Activated CD4-positive, alpha-beta T cell treated with anti-CD3 and anti-CD28 coated beads, Interleukin-2, Interleukin-4, amounts not matched to agents 100 ng/mL and 50 ng/mL, durations not matched to agents 16 hours and 8 hours (primary cell): ENCODE measurements at places on chromosomes 5 and 9.

GRCh38 chr9:87867391-87867790, 15.3 kb upstream of the SPATA31E1 start:
- no peak for DNase-seq

DNA sequence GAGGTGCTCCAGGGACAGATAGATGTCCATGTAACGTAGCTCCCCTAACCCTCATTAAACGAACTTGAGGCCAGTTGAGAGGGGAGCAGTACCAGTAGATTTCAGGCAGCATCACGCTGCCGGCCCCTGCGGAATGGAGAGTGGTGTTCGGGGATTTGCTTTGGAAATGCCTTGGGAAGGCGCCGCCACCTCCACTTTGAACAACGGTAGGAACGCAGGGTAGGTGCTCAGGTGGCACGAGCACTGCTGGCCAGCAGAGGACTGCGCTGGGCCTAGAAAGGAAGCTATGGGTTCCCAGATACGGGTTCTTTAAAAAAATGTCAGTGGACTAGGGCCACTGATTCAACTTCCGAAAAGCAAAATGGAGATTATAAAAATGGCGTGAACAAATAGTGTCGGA, 271.8 kb downstream of the FANCC start:
- no peak for DNase-seq

- no peak for DNase-seq
Measured at GRCh38 chr5:72300590-72301339, 19.3 kb downstream of the MRPS27 start.

GRCh38 chr5:80220245-80220897, 35.5 kb downstream of the SERINC5 start:
- DNase-seq: no peak

DNA sequence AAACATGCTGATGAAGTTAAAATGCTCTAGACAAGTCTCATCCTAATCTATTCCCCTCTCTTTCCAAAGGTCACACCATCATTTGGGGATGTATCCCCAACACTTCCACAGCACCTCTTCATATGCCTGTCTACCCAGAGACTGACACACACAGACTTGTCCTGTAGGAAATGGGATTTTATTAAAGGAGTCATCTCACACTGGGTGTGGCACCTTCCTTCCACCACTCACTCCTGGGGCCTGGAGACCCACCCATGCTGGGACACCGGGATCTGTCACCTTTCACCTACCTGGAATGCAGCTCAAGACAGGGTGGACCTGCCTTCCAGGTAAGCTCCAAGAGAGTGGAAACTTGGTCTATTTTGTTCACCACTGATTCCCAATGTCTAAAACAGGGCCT, 99.4 kb upstream of the HAND1 start:
- DNase-seq: no peak

- DNase-seq: no peak
Measured at GRCh38 chr5:37184748-37185364, 64.3 kb downstream of the CPLANE1 start.
